ENCODE measurements at places on chromosomes 6 and 20. TPM values are rescaled to one million over a fixed set of nuclear protein-coding genes. Genes with fewer than 3 reads are reported as not detected.

DNA sequence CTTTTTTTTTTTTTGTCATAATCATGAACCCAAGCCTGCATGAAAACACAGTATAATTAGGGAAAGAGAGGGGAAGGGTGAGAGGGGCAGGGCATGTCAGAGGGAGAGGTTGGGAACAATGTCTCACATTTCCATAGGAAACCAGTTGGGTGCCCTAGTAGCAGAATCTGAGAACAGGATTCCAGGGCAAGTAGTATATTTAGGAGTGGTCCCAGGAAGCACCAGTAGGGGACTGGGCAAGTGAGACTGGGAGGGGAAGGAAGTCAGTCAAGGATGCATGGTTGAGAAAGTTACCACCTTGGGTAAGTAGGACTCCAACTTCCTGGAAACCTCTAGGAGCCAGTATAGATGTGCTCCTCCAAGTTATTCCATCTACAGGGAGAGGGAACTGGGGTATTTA lies 88.6 kb upstream of the MAFB start:
- no peak for DNase-seq

- DNase-seq, result no peak
Observed at GRCh38 chr20:34316196-34316814, 13.2 kb upstream of the AHCY start.

DNA sequence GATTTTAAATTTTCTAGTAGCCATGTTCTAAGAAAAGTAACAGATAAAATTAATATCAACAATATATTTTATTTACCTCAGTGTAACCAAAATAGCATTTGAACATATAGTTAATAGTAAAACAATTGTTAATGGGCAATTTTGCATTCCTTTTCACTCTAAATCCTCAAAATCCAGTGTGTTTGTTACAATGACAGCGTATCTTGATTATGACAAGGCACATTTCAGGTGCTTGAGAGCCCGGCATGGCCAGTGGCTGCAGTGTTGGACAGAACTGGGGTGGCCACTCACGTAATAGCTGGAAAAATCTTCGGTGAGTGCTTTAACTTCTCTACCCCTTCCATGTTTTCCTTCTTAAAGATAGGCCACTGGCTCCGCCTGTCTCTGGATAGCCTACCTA lies 248.0 kb upstream of the RREB1 start:
- no peak for DNase-seq

GRCh38 chr20:8535403-8536261 lies 403.6 kb downstream of the PLCB1 start:
- no peak for DNase-seq

- no peak for DNase-seq
Observed at GRCh38 chr6:166245148-166245547, 63.0 kb downstream of the PRR18 start.

GRCh38 chr20:6630514-6630913 lies 137.0 kb upstream of the BMP2 start:
- DNase-seq, result no peak

- DNase-seq, result peak; percentile 42
Observed at GRCh38 chr20:57092112-57092899, 174.1 kb downstream of the BMP7 start.

DNA sequence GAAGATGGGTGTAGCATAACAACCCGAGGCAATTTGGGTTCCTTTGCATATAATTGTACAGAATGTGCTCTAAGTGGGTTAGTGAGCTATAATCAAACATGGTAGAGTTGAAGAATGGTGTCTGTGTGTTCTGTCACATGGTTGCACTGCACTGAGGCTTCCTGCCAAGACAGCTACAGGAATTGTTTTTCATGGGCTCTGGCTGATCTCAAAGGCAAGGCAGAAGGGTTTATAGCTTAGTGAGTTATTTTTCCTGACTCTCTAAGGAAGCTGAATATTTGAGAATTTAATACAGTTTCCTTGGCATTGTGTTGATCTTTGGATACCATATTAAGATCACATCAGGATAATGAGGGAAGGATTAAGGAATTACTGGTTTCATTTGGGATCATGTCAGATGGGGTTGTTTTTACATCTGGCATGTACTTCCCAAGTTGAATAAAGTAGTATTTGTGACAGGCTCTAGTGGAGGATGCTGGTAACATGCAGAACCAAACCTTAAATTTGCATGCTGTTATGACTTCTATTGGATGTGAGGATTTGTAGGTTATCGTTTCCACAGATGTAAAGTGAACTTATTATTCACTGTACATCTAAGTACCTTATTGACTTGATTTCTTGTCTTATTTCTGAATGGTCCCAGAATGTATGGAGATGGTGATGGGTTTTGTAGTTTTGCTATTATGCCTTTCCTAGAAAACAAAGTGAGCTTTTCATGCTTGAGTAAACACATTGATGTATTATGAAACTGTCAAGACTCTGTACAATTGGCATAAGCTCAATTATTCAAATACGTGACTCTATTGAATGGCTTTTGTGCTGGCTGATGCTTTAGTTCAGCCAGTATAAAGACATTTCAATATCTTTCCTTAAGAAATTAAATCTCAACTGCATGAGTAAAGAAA lies 43.3 kb downstream of the LRRC1 start:
- DNase-seq, result no peak

- DNase-seq, result no peak
Observed at GRCh38 chr20:50309280-50309763, 118.7 kb downstream of the CEBPB start.

DNA sequence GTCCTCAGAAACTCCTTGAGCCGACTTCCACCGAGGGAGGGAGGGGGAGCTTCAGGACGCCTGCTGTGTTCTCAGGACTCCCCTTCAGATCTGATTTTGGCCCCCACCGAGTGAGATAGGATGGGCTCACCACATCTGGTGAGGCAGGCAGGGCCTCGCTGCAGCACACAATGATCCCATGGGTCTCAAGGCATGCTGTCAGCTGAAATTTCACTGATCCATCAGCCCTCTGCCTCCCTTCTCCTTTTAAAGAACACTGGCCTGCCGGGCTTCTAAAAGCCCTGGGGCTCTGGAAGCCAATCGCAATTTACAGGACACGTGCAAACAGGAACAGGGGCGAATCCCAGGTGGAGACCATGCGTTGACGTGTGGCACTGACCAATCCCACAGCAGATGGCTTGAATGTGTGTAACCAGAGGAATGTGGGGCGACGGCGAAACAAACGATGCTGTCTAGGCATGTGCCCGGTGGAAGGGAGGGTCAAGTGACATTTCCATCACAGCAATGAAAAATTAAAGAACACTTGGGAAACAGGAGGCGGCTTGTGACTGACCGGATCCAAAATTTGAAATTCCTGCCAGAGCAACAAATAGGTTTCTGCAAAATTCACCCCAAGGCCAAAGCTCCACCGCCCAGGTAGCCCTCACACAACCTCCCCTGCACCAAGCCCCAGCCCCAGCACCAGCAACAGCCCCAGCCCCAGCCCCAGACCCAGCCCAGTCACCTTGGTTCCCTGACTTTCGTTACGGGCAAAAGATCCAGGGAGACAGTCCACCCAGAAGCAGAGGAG lies 167.1 kb upstream of the ZNF337 start:
- DNase-seq, result no peak

DNA sequence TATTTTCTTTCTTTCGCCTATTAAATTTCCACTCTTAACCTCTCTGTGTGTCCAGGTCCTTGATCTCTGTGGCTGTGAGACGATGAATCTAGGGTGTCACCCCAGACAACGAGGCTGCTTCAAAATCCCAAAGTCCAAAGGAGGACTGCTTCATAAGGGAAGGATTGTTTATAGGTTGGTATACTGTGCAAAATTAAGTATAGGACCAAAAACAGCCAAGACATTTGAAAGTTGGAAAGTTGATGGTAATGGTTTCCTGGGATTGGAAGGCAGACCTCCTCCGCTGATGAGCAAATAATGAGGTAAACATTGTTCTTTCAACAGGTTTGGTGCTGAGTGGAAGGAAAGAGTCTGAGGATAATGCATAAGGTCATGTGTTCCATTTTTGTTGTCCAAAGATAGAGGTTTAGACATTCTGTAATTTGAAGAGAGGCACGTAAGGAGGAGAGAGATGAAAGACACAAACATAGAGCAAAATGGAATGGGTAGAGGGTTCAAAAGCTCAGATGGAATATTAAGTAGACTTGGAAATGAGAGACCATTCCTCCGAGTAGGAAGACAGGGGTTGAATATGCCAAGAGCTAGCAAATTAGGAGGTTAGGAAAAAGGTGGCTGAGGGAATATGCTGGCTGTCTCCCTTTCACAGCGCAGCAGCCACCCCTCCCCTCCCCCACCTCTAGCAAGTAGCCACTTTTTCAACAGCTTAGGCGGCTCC lies 24.8 kb downstream of the ZNF311 start:
- no peak for DNase-seq

GRCh38 chr6:44624936-44625573 lies 237.5 kb downstream of the CDC5L start:
- DNase-seq, result no peak

DNA sequence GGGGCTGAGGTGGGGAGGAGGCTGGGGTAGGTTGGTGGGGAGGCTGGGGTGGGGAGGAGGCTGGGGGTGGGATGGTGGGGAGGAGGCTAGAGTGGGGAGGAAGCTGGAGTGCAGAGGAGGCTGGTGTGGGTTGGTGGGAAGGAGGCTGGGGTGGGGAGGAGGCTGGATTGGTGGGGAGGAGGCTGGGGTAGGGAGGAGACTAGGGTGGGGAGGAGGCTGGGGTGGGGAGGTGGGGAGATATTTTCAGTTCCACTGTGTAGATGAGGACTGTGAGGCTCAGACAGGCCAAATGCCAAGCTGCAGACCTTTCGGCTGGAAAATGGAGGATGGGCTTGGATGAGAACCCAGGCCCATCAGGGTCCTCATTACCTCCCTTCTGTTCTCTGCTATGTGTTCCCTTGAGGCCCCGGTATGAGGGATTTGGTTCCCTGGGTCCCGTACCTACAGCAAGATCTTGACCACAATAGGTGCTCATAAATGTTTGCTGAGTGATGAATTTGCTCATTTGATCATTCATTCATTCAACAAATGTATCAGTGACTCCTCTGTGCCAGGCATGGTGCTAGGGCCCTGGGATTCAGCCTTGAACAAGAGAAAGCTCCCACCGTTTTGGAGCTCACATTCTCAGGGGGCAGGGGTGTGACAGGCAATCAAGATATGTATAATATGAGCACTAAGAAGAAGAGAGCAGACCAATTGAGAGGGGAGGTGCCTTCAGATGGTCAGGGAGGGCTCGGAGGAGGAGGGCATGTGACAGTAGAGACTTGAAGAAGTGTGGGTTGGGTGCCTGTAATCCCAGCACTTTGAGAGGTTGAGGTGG lies 36.1 kb upstream of the NOL4L start:
- DNase-seq, result no peak

Gene SASH1
- 42.8 TPM for polyA plus RNA-seq

Gene TAGAP
- 0.77 TPM for polyA plus RNA-seq

Gene SYNE1
- 148 TPM for polyA plus RNA-seq

Gene NUDT3
- 38.0 TPM for polyA plus RNA-seq
